ENCODE measurements at places on chromosomes 3 and 15.

DNA sequence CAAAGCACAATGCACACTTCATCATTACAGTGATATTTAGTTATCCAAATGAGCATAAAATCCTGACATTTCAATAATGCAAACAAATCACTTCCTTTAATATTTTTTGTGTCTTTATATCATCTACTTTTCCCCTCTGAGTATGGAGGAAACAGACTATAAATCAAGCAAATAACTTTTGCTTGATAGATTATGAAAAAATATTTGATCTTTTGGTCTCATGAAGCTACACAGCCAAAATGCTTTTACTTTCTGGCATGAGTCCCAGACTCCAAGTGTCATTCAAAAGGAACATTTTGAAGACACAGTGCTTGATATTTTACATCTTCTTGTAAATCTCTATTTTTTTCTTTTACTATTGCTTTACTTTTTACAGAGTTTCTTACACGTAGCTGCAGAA lies 215.3 kb upstream of the ROBO1 start:
- no peak for DNase-seq

DNA sequence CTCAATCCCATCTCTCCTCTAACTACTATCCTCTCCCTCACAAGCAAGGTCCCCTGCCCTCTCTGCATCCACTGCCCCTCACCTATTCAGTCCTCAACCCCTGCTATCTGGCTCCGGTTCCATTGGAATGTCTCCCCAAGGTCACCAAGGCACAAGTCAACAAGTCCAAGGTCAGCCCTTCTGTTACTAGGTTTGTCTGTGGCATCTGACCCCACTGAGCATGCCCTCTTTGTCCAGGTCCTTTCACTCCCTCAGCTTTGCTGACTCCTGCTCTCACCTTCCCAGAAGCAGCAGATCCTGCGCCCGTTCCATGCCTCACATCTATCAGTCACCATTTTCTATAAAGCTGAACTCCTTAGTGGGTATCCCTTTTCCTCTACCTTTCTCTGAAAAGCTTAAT lies 8.3 kb upstream of the SEMA7A start:
- no peak for DNase-seq

GRCh38 chr15:35484231-35484945 lies 61.6 kb downstream of the DPH6 start:
- DNase-seq: no peak

- peak; percentile 0 for DNase-seq
Observed at GRCh38 chr15:77944002-77944867, 133.3 kb downstream of the TBC1D2B start.

GRCh38 chr3:171736556-171736955 lies 73.7 kb downstream of the PLD1 start:
- DNase-seq: no peak

GRCh38 chr15:77032647-77033416 lies 37.9 kb downstream of the PSTPIP1 start:
- no peak for DNase-seq

- DNase-seq: no peak
Observed at GRCh38 chr3:183513046-183513706, 42.3 kb downstream of the KLHL6 start.

DNA sequence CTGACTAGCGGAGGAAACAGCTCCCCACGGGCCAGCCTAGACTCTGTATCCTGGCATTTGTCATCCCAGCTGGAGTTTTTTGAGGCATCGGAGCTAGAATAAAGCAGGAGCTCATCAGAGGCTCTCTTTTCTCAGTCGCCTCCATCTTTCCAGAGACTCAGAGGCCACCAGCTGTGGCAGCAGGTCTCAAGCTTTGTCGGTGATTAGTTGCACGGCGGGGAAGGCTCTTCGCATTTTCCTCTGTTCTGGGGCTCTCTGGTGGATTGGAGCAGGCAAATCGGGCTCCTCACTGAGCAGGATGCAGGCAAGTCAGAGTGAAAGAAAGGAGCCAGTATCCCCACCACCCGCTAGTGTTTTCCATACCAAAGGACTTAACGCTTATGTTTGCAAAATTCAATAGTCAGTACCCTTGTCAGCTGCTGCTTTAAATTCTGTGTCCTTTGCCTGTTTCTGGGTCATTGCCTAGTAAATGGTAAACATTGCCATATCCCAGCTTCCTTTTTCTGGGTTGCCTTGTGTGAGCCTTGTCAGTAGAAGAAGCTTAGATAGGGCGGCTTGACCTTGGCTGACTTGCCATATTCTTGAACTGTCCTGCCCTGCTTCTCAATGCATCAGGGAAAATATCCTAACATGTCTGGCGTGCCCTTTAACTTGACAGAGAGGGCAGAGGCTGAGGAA lies 127.1 kb downstream of the PTPRG start:
- no peak for DNase-seq

GRCh38 chr3:194184265-194184751 lies 48.4 kb downstream of the HES1 start:
- DNase-seq: no peak

GRCh38 chr3:184543843-184544512 lies 17.6 kb upstream of the EPHB3 start:
- DNase-seq: peak; percentile 86

- DNase-seq: no peak
Observed at GRCh38 chr15:49101536-49101935, 53.9 kb downstream of the COPS2 start.

GRCh38 chr3:63972196-63972595 lies 51.1 kb downstream of the PSMD6 start:
- DNase-seq: no peak

Data from NCI-H1694 treated with DMSO at 0.1 percent for 48 hours (cell line).